CD4-positive, alpha-beta T cell treated with Interferon gamma for 1 hour (primary cell): ENCODE measurements at places on chromosomes 7 and 10.

DNA sequence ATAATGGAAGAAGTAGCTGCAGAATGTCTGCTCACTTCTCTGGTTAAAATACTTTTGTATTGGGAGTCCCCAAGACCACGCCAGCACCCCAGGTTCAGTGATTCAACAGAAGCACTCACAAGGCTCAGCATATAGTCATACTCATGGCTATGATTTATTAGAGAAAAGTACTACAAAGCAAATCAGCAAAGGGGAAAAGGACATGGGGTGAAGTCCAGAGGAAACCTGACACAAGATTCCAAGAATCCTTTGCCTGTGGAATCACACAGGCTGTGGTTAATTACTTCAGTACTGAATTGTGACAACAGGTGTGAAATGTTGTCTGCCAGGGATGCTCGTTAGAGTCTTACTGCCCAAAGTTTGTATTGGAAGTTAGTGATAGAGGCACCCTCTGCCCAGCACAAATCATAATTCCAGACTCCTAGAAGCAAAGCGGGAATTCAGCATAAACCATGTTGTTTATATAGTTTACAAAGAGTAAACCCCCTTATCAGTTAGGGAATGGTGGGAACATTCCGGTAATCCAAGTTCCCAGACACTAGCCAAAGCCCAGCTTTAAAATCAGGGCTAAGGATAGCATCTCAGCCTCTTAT, 79.4 kb downstream of the HYCC1 start:
- DNase-seq = no peak

- DNase-seq = no peak
Measured at GRCh38 chr7:39810204-39810642, 139.8 kb upstream of the CDK13 start.

DNA sequence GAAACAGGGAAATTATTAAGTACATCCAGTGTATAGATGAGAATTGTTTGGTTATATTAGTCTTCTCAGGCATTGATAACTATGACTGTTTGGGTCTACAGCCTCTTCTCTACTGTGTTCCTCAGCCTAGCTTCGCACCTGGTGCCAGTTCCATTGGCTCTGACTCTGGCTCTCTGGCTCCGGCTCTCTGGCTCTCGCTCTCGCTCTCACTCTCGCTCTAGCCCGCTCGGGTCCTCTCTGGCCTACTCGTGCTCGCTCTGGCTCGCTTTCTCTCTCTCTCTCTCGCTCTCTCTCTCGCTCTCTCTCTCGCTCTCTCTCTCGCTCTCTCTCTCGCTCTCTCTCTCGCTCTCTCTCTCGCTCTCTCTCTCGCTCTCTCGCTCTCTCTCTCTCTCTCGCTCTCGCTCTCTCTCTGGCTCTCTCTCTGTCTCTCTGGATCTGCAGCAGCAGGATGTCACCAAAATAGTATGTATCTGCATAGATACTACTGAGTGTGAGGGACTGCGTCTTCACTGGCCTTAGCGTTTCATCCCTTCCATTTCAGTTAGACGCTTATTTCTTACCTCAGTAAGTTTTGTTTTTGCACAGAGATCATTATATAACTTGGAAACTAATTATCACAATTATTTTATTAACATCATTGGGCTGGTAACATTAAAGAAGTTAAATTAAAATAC, 6.5 kb upstream of the SSBP1 start:
- DNase-seq = no peak

DNA sequence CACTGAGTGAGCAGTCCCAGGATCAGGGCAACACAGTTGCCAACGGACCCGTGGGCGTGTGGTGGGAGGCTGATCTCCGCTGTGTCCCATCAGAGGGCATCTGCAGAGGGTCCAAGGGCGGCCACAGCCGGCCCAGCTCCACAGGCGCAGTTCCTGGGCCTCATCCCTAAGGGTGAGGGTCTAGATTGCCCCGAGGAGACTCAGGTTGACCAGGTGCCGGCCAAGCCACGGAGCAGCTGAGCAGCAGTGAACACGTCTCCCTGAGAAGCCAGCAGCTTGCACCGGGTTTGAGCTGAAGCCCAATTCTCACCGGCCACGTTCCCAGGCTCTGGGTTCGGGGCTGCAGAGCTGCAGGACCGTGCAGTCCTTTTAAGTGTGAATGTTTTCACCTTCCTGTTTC, 58.8 kb upstream of the ADGRA1 start:
- DNase-seq = no peak

GRCh38 chr7:861222-861621, 15.1 kb upstream of the GET4 start:
- DNase-seq = no peak
